ENCODE measurements at places on chromosomes 2 and 18.

- DNase-seq: no peak
Observed at GRCh38 chr2:120238728-120239487, 13.7 kb upstream of the RALB start.

- DNase-seq: no peak
Observed at GRCh38 chr18:25081001-25081400, 271.0 kb downstream of the ZNF521 start.

GRCh38 chr18:54150226-54150625 is 74.2 kb downstream of the MBD2 start:
- no peak for DNase-seq

GRCh38 chr2:84781942-84782716 is 98.8 kb downstream of the TRABD2A start:
- DNase-seq: peak; percentile 51

GRCh38 chr2:209834767-209835166 is 63.1 kb downstream of the UNC80 start:
- DNase-seq: no peak
